Mucosa of gallbladder (tissue), 1 donor: ENCODE measurements at places on chromosomes 1 and 21.
A peak's percentile ranks its signal among the peaks of the same experiment; 100 is the strongest.

DNA sequence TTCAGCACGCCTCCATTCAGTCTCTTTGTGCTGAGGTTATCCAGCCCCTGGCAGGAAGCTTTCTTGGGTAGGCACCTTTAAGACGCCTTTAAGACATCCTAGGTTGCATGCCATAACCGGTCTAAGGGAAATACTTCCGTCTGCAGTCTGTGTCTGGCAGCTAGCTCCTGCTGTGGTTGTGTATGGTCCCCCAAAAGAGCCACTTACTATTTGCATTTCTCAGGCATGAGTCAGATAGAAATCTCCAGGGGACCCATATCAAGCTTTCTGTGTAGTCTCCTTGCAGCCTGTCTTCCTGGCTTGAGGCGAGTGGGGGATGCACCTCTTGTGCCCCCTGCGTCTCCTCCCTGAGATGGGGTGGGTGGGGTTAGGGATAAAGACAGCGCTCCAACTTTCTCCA, 10.0 kb upstream of the RYR2 start:
- no peak for DNase-seq

DNA sequence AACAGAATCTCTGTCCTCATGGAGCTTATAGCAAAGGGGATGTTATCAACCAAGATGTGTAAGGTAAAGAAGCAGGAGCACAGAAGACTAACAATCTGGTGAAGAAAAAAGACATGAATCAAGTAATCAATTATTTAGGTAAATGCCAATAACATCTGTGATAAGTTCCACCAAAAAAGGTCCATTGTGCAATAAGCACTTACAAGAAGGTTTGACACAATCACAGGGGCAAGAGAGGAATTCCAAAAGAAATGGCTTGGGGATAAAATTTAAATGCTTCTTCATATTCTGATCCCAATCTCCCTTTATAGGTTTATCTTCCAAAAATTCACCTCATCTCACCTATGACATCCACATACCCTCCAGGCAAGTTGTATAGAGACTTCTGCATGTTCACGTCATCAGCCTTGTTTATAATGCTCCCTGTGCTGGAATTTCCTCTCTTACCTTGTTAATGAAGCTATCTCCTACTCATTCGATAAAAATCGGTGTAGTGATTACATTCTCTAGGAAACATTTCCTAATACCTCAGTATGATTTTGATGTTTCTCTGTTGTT, 53.6 kb upstream of the DPT start:
- DNase-seq: no peak

DNA sequence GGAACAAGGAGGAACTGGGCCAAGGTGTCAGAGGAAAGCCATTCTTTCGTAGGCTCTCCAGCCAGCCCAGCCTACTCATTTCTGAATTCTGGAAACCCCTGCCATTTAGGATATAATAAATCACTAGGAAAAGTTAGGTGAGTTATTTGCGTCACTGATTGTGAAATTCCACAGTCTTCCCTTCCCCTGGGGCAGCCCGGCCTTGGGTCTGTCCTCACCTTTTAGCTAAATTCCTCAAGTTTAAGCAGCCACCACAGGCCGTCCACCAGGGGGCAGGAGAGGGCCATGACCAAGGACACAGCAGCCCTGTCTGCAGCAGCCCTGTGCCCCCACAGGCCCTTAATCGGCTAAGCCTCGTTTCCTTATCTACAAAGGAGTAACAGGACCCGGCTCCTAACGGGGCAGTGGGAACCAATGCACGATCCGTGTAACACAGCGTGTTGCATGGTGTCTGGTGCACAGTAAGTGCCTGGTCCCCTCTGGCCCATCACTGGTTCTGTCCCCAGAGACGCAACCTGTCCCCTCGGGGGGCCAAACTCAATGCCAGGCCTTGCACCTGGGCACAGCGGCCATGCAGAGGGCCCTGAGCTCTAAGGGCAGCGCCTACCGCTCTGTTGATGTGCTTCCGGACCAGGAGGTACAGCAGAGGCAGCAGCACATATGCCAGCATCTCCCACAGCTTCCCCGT, 18.1 kb downstream of the GPR157 start:
- peak; percentile 81 for DNase-seq

DNA sequence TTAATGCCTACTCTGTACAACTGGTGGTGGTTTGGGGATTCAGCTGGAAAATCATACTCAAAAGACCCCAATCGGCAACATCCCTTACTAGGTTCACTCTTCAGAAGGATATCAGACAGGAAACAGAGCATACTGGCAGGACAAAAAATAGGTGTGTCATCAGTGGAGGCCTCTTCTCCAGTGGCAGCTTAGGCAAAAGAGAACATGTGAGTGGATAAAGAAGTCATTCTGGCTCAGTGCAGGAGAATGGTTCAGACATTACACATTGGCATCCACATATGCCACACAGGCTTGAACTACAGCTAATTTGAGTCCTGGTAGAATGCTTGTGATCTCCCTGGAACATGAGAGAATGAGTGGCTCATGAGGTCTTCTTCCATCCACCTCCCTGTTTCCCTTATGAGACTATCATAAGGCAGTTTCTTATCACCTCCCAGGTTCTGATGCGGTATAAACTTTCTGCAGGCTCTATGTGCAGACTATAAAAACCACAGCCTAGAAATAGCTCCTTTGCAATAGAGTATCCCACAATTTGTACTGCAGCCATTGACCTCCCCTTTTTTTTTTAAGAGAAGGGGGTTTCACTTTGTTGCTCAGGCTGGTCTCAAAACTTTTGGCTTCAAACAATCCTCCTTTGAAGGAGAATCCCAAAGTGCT, 24.7 kb downstream of the VAMP4 start:
- DNase-seq: no peak

- no peak for DNase-seq
Measured at GRCh38 chr21:34243562-34243961, 120.2 kb upstream of the KCNE2 start.

DNA sequence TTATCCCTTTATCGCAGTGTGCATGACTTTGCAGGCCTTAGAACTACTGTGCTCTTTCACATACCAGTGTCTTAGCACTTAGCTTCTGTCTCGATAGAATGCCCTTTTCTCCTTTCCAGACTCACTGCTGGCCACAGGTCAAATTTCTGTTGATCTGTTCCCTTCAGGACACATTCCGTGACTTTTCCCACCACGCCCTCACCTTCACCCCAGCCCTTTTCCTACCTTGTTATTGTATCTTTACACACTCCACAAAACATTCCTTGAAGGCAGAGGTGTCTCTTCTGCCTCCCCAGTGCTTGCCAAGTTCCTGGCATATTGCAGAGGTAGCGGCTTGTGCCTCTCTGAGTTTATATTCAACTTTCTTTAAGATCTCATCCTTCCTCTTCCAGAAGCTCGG, 3.7 kb upstream of the IGSF9 start:
- no peak for DNase-seq

- no peak for DNase-seq
Measured at GRCh38 chr1:224632921-224633321, 16.8 kb downstream of the CNIH3 start.

GRCh38 chr1:89260042-89260441, 12.6 kb downstream of the GBP5 start:
- no peak for DNase-seq

- no peak for DNase-seq
Measured at GRCh38 chr1:166166329-166166697, 488 bp downstream of the FAM78B start.

- DNase-seq: no peak
Measured at GRCh38 chr1:244214009-244214967, 163.2 kb downstream of the ZBTB18 start.

GRCh38 chr1:204316164-204316563, 43.6 kb downstream of the PLEKHA6 start:
- no peak for DNase-seq

- no peak for DNase-seq
Measured at GRCh38 chr1:169508432-169509338, 22.9 kb upstream of the SLC19A2 start.

- no peak for DNase-seq
Measured at GRCh38 chr1:243680860-243681259, 169.2 kb downstream of the AKT3 start.

DNA sequence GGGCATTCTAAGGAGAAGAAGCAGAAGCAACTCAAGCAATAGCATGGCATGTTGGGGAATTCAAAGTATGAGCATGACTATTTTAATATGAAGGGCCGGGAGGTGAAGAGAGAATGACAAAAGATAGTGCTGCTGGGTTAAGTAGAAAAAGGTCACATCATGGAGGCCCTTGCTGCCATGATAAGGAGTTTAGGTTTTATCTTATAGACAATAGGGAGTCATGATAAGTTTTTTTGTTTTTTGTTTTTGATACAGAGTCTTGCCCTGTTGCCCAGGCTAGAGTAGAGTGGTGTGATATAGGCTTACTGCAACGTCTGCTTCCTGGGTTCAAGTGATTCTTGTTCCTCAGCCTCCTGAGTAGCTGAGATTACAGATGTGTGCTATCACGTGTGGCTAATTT, 3.1 kb downstream of the BNIPL start:
- DNase-seq: no peak

- peak; percentile 95 for DNase-seq
Measured at GRCh38 chr1:158149577-158150269, 31.0 kb upstream of the CD1D start.

GRCh38 chr1:176177764-176178163, 29.3 kb downstream of the COP1 start:
- no peak for DNase-seq

GRCh38 chr1:154833841-154834240, 36.2 kb downstream of the KCNN3 start:
- DNase-seq: no peak

DNA sequence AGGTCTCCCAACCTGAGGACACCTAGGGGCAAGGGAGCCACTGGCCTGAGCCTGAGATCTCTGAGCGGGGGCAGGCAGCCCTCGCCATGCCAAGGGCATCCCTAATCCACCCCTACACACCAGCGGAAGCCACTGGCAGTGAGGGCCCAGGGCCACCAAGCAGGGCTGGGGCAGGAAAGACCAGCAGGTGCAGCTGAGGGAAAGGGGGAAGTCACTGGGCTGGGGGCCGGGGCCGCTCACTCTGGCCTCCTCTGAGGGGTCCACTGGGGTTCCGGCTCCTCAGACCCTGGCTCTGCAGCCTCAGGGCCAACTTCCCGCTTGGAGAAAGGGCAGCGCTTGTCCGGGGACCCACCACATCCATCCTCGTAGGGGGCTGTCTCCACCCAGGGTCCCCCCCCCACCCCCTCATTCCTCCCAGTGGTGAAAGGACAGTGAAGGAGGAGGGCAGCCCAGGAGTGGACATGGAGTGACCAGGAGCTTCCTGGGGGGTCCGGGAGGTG, 42.5 kb upstream of the ACTRT2 start:
- DNase-seq: no peak

- DNase-seq: no peak
Measured at GRCh38 chr1:58886611-58887010, 102.8 kb upstream of the JUN start.
